Stimulated activated CD4-positive, alpha-beta T cell treated with anti-CD3 and anti-CD28 coated beads, Interleukin-2, amount 100 ng/mL, for 48 hours (primary cell): ENCODE measurements at places on chromosomes 11 and 22.

GRCh38 chr11:47899801-47900200, 51.7 kb upstream of the NUP160 start:
- no peak for DNase-seq

DNA sequence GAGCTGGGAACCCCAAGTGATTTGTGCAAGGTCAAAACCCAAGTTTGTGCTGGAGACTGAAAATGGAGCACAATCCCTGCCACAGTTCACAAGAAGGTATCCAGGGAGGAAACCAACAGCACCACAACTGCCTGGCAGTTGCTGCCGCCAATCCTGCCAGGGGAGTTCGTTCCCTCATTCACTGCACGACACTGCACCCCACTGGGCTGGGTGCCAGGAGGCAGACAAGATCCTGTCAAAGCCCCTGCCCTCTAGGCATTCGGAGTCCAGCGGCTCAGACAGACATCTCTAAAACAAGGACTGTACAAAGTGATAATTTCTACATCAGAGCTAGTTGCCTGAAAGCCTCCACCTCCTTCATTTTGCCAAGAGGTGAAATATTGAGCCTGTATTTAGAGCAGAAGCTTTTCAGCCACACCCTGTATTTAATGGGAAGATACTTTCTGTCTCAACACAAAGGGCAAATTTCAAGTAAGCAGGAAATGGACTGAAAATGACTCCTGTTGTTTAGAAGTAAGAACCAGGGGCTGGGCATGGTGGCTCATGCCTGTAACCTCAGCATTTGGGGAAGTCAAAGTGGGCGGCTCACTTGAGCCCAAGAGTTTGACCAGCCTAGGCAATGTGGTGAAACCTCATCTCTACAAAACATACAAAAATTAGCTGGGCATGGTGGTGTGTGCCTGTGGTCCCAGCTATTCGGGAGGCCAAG, 277.4 kb upstream of the NARS2 start:
- no peak for DNase-seq

DNA sequence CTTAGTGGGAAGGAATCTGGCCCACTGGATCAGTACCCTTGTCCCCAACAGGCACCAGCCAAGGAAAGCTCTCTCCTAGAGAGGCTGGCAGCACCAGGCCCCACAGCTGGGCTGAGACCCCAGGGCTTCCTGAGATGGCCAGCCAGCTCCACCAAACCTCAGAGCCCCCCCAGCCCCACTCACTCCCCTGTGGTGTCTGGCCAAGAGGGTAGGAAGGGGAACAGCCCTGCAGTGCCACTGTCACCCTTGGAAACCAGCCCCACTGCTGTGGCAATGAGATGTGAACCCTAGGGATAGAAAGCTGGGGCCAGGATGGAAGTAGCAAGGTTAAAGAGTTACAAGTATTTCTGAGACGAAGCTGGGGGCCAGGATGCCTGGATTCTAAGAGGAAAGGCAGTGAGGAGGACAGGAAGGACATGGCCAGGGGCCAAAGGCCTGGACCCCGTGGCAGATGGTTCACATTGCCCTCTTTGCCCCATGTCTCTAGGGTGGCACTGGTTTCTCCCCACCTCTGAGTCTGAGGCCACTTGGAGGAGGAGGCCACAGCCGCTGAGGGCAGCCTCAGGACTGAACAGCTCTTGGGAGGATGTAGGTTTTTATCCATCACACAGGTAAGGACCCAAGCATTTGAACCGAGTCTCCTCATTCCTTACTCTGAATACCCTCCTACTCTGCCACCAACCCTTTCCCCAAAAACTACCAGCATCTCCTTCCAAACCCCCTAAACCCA, 28.8 kb downstream of the NRXN2 start:
- no peak for DNase-seq

- no peak for DNase-seq
Measured at GRCh38 chr11:2565447-2566222, 120.8 kb downstream of the KCNQ1 start.

GRCh38 chr22:35033635-35034296, 32.2 kb upstream of the ISX start:
- DNase-seq = no peak

DNA sequence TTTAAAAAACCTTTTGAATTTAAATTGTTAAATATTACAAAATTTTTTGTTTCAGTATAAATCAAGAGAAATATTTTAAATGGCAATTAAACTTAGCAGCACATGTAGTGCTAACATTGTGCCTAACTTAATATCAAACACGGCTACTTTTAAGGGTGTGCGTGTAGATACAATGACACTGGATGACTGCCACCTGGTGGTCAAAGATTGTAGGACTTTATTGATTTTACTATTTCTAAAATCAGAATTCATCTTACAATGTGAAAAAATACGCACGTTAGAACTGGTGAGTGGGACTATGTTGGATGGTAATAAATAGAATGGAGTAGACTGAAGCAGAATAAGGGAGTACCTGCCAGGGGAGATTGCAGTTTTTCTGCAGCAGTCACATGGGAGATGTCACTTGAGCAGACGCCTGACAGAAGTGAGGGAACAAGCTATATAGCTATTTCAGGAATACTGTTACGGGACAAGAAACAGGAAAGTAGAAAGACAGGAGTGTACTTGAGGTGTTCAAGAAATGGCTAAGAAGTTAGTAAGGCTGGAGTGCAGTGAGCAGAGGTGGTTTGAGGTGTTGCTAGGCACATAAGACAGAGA, 52.9 kb downstream of the UVRAG start:
- DNase-seq = peak; percentile 53

- DNase-seq = peak; percentile 44
Measured at GRCh38 chr11:32829680-32830412, at the start of gene PRRG4. TSS of gene PRRG4 (plus strand) at chr11:32829927. CDS start at chr11:32830530, 603 bp downstream.
